Foreskin melanocyte (primary cell): ENCODE measurements at places on chromosomes 5 and 9.

GRCh38 chr9:20921362-20921761 lies 110.1 kb downstream of the HACD4 start:
- no peak for DNase-seq

DNA sequence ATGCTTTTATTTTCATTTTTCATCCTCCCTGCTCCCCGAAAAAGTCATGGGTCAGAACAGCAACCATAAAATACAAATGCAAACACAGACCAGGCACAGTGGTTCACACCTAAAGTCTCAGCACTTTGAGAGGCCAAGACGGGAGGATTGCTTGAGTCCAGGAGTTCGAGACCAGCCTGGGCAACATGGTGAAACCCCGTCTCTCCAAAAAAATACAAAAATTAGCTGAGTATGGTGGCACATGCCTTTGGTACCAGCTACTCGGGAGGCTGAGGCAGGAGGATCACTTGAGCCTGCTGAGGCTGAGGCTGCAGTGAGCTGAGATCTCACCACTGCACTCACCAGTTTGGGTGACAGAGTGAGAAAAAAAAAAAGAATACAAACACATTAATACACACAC lies 60.3 kb downstream of the ARHGEF37 start:
- DNase-seq, result no peak

DNA sequence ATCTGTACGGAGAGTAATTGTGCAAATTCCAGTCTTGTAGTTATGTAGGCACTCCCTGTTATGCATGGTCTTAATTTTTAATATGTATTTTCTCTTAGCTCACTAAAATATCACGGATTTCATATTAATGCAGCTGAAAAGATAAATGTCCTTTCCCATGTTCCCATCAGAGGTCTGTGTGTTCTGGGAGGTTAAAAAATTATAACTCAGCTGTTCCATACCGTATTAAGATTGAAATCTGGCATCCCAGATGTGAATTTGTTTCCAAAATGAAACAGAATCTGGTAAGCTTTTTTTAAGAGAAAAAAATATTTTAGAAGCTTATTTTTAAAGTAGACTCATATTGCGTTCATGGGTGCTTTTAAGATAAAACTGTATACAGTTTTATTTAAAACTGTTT lies 44.3 kb downstream of the SEMA6A start:
- DNase-seq, result no peak

DNA sequence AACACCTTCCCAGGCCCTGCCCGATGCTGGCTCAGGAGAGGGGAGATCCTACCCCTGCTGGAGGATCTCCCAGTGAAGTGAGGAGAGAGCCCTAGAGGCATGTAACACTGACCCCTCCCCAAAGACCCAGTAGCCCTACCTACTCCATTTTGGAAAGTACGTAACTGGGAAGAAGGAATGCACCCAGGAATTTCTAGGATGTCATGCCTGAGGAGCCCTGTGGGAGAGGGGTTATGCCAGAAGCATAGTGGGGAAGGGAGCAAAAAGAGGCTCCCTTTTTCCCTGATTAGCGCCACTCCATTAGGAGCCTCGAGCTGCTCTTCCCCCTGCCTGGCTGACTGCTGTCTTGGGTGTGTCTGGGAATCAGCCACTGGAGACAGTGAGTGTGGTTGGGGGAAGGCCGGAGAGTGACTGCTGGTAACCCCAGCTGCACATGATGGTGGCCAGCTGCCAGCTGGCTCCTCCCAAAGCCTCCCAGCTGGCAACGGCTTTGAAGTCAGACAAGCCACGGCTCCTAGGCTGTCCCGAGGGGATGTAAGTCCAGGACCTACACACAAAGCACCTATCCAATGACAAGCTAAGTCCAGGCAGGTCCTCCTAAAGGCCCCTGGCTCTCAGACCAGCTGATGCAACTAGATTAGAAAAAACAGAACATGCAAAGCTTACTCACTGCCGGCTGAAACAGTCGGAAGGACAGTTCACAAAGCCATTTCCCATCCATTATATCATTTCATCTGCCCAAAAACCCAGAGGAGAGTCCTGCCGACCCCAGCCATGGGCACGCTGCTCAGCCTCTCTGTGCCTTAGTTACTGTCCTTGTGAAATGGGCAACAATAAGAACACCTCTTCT lies 136.5 kb upstream of the ABCA1 start:
- DNase-seq, result peak; percentile 92

DNA sequence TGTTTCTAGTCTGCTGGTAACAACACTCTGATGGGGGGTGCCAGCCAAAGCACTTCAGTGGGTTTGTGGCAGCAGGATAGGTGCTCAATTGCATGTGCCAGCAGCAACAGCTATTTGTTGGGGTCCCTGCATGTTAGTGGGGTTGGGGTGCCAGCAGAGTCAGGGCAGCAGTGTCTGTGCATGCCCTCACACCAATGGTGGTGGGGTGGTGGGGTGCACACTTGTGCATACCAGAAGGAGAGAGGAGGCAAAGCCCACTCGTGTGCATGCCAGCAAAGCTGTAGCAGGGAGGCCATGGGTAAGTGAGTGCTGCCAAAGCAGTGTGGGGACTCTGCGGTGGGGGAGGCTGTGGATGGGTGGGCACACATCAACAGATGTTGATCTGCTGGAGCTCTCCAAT lies 232.2 kb downstream of the GABRG2 start:
- no peak for DNase-seq

DNA sequence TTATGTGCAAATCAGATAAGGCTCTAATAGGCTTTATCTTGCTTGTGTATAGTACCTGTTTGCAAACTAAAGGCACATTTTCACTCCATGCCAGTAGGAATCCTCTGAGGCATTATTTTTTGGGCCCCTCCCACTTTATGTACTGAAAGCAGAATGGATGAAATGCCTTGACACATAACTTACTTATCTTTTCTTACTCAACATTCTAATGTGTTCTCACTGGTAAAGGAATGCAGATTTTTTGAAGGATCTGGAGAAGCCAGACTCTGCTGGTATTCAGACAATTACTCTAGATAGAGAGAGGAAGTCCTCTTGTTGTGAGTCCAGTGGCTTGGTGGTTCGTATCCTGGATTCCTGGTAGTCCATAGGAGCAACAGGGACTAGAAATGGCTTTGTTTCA lies 336.7 kb downstream of the CCDC171 start:
- DNase-seq, result no peak

- DNase-seq, result no peak
These were observed 10.5 kb downstream of the RPS14 start for GRCh38 chr5:150438873-150439546.

DNA sequence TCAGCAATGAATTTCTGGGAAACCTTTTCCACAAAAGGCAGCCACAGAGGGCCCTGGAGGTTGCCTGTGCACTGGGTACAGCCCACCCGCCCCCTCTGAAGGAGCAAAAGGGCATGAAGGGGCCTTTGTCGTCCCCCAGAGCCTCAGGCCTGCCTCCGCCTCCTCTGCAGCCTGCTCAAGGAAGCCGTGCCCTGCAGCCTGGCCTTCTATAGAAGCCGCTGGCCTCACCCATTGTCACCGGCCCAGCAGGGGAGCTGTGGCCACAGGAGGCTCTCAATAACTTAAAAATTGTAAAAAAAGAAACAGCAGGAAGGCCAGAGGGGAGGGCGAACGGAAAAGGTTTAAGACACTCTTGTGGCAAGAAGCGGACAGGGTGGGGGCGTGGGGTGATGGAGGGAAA lies 213.3 kb downstream of the IRX2 start:
- no peak for DNase-seq

DNA sequence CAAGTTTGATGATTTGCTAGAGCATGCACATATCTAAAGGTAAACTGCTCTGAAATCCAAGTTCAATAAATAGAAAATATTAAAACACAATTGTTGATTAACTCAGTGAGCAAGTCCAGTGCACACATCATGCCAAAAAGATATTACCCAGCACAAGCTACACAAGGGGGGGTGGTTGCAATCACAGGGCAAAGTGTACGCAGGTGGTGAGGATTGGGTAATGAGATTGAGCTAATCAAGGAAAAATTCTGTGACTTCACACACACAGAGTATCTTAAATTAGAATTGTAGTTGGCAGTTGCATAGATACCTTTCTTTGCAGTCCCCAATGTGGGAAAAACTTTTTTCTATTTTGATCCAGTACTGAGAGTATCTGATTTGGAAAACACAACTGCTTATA lies 156.1 kb upstream of the NTRK2 start:
- no peak for DNase-seq
